Ureter (tissue), 1 donor: ENCODE measurements at places on chromosomes 12 and 14. TPM values are rescaled to one million over a fixed set of nuclear protein-coding genes. Genes with fewer than 3 reads are reported as not detected.

DNA sequence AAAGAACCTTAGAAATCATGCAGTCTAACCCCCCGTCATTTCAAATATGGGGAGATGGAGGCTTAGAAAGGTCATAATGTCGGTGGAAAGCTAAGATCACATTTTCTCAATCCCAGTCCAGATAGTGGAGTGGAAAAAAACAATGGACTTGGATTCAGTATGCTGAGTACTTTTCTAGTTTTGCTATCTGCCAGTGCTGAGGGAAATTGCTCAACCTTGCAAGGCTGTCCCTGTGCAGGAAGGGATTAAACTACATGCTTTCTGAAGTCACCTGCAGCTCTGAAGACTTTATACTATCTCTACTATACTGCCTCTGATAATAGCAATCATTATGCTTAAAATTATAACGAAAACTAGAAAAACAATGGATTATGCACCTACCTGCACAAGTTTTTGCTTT is 272.8 kb downstream of the LRIG3 start:
- no peak for DNase-seq

DNA sequence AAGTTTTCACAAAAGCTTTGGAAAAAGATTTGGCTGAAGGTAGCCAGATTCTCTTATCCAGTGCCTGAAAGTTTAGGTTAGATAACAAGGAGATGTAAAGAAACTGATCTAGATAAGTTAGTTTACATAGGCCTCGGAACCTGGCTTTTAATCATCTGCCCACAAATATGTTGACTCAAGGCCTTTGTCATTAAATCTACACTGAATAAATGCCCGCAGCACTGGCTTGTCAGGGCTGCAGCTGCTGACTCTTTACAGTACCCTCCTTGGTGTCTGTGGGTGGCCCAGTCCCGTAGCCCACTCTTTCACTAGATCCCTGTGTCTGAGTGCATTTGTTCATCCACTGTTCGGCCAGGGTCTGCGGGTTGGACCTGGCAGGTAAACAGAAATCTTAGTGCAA is 58.0 kb downstream of the TMEM116 start:
- no peak for DNase-seq

DNA sequence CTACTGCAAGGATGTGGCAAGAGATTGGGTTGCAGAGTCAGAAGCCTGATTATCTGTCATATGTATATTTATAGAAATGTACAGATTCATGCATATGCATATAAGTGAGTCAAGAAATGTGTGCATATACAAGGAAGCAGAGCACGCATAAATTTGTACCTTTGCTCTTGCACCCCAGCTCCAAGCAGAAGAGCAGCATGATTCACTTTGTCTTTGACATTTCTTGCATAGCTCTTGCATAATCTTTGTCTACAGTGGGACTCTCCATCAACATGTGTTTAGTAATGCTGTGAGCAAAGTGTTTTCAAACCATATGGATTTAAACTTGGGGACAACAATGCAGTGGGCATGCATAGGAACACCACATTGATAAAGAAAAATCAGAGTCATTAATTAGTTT is 330.7 kb upstream of the DCN start:
- no peak for DNase-seq

- DNase-seq: no peak
Observed at GRCh38 chr14:104360501-104360900, 219.1 kb upstream of the C14orf180 start.

GRCh38 chr14:69701857-69702256 is 65.1 kb upstream of the SRSF5 start:
- no peak for DNase-seq

DNA sequence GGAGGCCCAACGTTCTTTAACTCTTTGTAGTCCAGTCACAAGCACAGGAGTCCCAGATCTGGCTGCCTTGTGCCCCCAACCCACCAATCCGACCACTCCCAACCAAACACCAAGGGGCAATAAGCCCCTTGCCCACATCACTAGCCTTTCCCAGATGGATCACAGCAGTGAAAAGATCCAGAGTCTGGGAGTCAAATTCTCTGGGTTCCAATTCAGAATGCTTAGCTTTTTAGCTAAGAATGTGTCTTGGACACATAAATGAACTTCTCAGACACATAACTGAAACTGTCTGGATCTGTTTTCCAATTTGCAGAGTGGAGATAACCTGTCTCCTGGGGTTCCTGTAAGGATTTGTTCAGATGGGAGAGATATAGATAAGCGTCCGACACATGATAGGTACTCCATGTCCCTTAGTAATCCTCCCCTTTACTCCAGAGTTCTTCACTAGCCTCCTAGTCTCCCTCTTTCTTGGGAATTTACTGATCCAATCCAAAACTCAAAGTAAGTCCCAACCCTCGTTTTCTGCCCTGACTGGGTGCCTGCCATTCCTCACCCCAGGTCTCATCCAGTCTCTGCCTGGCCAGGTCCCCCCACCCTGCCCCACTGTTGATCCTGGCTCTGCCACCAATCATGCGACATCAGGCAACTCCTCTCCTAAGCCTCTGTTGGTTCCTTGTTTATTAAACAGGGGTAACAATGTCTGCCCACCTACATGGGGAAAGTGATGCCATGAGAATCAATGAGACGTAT is 439 bp upstream of the TNFRSF1A start:
- DNase-seq: no peak

DNA sequence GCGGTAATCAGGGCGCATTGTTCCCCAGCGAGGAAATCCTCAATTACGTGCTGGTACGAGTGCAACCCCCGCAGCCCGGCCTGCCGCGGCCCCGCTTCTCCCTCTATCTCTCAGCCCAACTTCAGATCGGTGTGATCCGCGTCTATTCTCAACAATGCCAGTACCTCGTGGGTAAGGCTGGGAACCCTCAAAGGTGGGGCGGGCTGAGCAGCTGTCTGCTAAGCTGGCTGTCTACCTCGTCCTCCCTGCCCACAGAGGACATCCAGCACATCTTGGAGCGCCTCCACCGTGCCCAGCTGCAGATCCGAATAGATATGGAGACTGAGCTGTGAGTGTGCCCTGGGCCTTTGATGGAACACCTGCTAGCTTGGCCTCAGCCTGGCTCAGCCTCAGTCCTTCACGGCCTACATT is 996 bp downstream of the REC8 start:
- no peak for DNase-seq

DNA sequence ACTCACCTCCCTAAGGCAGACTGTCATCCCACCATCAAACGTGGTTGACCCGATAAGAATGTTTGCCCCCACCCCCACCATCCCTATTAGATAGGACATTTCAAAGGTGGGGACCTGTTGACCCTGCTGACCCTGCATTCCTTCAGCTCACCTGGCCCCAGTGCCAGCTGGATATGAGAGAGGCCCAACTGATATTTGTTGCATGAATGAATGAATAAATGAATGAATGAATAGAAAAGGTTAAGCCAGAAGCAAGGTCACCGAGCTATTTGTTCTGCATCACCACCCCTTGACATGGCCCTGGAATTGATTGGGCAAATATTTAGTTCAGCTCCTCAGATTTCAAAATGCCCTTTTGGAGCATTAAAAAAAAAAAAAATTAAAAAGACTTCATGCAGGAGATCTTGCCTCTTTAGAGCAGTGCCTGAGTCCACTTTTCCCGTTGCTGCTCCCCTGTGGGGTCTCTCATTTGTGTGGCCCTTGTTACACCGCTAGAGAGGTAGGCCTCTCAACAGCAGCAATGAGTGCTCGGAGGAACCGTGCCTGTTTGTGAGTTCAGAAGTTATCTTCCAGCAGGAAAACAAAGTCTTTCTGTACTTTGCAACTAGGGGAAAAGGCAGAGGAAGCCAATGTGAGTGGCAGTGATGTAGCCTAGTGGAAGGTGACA is 8.5 kb upstream of the SERPINA5 start:
- no peak for DNase-seq

DNA sequence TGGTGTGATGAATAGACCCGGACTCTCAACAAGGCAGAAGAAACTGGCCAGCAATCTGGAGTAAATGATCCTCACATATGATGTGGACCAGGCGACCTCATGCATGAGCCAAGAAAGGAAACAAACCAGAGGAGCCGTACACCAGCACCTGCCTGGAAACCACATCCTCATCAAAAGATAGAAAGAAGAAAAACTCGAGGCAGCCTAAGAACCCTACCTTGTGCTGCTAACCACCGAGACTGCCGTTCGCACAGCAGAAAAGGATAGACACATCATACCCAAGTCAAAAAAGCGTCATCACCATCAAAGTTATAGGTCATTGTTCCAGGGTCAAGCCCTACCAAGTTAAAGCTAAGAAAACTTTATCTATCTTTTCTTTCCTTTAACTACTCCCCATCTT is 66.7 kb downstream of the RESF1 start:
- no peak for DNase-seq

DNA sequence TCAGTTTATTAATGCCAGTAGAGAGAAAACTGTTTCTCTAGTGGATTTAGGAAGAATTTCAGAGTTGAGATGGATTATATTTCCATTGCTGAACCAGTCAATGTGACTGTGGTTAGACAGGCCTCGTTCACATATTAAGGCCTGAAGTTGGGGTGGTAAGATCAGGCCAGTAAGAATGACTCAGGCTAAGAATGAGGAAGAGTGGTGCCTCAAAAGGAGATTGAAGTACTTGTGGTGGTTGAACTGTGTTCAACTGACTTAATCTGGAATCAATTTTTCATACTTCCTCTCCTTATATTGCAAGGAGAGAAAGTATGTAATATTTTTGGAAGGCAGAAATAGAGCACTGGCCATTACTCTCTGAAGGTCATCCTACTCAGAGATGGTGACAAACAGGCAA is 37.8 kb upstream of the ATF7IP start:
- no peak for DNase-seq

- DNase-seq: no peak
Observed at GRCh38 chr12:95989504-95990123, 6.5 kb downstream of the HAL start.

- DNase-seq: no peak
Observed at GRCh38 chr12:39420043-39420442, 22.9 kb downstream of the KIF21A start.

GRCh38 chr14:95437715-95438114 is 78.7 kb downstream of the SYNE3 start:
- DNase-seq: no peak

- no peak for DNase-seq
Observed at GRCh38 chr14:79826362-79826761, 384.9 kb downstream of the DIO2 start.

DNA sequence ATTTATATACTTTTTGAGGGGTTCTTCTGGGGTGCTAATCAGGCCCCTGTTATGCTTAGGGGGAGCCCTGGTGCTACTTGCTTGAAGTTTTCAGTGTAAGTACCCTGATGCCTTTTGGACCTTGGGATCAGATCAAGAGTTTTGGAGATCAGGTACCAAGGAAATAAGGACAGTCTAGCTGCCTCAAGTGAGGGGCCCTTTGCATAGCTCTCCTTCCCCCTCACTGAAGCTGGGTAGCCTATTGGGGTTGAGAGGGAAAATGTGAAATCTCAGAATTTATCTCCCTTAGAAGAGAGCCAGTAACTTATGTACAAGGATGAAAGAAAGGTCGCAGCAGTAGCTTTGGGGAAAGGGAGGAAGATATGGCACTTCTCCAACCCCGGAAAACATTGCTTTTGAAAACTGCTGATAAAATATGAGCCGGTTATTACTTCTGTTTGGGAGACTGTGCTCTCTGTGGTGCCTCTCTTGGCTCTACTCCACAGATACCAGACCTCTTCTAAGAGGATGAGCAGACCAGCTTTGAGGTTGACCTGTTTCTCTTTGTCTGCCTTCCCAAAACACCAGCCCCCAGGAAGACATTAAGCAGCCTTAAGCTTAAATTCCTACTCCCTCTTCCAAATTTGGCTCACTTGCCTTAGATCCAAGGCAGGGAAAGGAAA is 8.8 kb upstream of the AMHR2 start:
- DNase-seq: no peak

DNA sequence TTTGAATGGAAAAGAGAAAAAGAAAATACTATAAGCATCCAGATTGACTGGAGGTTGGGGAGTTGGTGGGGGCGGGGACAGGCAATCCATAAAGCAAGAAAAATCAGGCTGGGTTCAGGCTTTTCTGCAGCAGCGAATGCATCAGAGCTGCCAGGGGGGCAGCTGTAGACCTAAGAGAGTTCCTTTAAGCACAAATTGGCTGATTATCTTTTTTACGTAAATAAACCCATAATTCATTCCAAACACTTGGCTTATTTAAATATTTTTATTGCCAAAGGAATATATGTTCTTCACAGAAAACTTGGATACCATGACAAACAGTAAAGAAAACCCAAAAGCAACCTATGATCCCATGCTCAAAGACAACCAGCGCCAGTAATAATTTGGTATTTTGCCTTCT is 10.2 kb downstream of the BDKRB2 start:
- DNase-seq: no peak

GRCh38 chr12:46770501-46771183 is 55.2 kb downstream of the SLC38A4 start:
- DNase-seq: no peak

KLRC1 gene
- 3.3 TPM for total RNA-seq

KERA gene
- not detected for total RNA-seq

PAN2 gene
- 103 TPM for total RNA-seq

RGS6 gene
- 1.1 TPM for total RNA-seq
